Mesothelial cell of epicardium (in vitro differentiated cells): ENCODE measurements at places on chromosomes 1 and 21. TPM values are rescaled to one million over a fixed set of nuclear protein-coding genes. Genes with fewer than 3 reads are reported as not detected.

The KLF17 gene
- not detected in 3 replicates for total RNA-seq

DNA sequence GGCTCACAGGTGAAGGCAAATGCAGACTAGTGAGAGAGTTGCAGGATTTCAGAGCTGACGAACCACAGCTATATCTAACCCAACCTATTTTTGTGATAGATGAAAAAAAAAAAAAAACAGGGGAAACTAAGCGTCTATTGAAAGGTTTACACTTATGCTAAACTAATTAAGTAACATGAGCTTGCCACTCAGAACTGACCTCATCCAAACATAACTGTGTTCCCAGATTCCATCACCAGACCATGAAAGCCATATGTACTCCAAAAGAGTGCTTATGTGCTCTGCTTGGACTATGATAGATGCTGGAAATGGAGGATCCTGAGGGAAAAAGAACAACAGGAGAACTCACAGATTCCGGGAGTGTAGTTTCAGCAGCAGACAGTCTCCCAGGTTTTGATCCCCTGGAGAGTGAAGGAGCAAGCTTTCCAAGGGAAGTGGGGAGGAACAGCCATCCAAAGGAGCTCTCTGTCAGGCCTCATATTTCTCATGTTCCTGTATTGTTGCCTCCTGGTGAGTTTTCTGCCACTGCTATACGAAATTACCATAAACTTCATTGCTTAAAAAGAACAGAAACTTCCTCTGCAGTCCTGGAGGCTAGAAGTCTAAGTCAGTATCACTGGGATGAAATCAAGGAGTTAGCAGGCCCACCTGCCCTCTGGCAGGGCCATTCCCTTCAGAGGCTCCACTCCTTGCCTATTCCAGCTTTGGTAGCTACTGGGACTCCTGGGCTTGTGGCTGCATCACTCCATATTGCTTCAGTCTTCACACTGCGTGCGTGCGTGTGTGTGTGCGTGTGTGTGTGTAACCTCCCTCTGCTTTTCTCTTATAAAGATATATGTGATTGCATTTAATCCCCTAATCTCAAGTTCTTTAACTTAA lies 38.1 kb downstream of the NIBAN1 start:
- no peak overlapping the region for H3K4me3 ChIP-seq
- H3K4me1 ChIP-seq = peaks cover 6% of the 10 kb centered on the region
- H3K27ac ChIP-seq = no peak overlapping the region
- DNase-seq = no peak

DNA sequence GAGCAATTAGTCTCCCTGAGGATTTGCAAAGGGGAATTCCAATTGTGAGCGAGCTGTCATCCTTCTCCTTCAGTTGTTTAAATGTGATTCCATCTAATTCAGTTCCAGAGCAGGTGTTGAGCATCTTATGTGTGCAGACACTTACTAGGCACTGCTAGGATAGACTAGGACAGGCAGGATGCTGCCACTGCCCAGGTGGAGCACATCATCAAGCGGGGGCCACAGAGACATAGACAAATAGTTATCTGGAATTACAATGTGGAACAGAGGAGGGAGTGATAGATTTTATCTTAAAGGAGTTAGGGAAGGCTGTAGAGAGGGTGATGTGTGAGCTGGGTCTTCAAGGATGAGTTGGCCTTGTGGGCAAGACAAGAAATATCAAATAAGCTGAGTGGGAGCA lies 55.9 kb downstream of the CDC7 start:
- no peaks in the 10 kb centered on the region for H3K27me3 ChIP-seq
- no peak overlapping the region for H3K4me3 ChIP-seq
- no peak for DNase-seq

DNA sequence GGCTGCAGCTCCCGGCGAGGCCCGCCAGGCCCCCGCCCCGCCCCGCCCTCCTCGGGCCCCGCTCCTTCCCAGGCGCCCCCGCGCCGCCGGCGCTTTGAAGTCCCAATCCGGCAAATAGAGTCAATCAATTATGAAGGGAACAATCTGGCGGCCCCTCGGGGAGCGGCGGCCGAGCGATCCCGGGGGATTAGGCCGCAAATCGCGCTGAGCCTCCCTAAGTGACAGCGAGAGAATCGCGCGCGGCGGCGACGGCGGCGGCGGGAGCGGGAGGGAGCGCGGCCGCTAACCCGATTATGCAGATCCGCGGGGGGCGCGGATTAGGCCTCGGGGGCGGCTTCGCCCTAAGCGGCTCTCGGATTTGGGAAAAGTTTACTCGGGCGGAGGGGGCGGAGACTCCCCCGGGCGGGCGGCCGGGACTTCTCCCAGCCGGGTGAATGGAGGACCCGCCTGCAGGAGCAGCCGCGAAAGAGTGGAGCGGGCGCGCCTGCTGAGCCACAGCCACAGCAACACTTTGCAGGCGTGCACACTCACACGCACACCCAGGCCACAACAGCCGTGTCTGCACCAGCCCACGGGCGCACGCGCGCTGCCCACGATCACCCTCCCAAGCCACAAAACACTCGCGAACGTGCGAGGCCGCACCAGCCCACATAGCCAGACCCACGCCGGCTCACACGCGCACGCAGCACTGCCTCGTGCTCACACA lies 23.0 kb upstream of the DMBX1 start:
- peaks cover 6% of the 10 kb centered on the region for H3K4me1 ChIP-seq
- H3K36me3 ChIP-seq = no peaks in the 10 kb centered on the region
- H3K27me3 ChIP-seq = peaks cover 96% of the 10 kb centered on the region
- DNase-seq = peak; percentile 64

DNA sequence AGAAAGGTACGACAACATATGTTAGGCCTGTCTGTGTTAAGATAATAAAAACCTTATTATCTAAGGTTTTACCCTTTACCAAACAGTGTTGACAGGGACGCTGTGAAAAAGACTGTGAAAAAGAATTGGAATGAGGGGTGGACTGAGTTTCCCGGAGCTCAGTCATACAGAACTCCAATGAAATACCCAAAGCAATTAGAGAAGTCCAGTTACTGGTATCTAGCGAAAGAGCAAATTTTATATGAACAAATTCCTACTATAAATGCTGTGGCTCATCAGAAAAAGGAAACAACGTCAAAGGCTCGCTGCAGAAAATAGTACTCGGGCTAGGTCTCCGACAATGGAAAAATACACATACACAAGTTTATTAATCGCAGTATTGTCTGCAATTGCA lies 708 bp upstream of the RBBP5 start:
- H3K4me1 ChIP-seq = peaks cover 30% of the 10 kb centered on the region
- no peak for DNase-seq
- H3K4me3 ChIP-seq = peak overlapping the region; percentile 98
- H3K27ac ChIP-seq = peak overlapping the region; percentile 100
- H3K36me3 ChIP-seq = peaks cover 6% of the 10 kb centered on the region
